CD4-positive, alpha-beta T cell treated with Interleukin-1 beta for 1 hour (primary cell): ENCODE measurements at places on chromosomes 11 and 22.

DNA sequence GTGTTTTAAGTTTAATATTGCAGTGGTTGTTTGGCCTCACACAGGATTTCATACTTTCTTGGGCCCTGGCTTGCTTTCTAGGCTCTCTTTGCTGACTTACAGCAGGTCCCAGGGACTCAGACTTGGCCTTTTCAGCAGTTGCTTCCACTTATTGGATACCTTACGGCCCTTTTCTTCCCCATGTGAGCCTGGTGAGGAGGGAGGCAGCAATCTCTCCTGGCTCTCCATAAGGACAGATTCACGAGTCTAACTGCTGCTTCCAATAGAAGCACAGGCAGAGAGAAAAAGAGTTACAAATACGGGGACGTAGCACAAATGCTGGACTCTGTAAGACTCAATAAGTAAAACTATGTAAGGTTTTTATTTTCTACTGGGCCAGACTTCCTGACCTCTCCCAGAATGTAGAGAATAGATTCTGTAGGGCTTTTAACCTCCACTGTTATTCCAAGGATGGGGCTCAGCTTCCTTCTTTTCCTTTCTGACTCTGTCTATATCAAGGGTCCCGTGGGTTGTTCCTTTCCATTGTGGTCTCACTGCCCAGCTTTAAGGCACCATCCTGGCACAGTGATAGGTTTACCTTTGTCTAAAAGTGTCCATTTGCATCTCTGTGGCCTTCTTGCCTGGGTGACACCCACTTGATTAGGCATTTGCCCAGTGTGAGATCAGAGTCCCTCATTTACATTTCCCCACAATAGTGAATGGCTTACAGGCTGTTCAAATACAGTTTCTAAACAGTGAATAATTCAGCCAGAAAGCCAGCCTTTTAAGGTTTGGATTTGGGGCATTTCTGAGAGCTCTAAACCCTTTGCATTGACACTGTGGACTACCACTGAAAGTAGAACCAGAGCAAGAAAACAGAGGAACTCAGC lies 92.8 kb downstream of the RASSF10 start:
- no peak for DNase-seq

- no peak for DNase-seq
Observed at GRCh38 chr11:17547932-17548331, 873 bp downstream of the OTOG start.

DNA sequence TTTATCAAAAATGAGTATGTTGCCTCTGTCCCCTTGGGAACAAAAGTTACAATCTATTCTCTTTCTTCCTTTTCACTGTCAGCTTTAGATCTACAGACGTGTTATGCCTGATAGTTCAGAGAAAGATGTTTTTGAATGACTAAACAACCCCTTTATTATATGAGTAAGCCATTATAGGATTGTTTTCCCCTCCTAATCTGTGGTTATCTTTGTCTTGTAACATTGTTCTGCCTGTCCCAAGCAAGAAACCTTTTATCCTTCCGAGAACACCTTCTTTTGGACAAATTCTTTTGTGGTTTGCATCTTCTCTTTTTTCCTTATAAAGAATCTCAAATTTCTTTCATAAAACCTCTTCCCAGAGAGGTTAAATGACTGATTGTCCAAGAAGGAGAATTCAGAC lies 208.4 kb downstream of the DDX10 start:
- DNase-seq, result no peak

GRCh38 chr11:43797337-43797736 lies 83.3 kb upstream of the ALKBH3 start:
- DNase-seq, result no peak

DNA sequence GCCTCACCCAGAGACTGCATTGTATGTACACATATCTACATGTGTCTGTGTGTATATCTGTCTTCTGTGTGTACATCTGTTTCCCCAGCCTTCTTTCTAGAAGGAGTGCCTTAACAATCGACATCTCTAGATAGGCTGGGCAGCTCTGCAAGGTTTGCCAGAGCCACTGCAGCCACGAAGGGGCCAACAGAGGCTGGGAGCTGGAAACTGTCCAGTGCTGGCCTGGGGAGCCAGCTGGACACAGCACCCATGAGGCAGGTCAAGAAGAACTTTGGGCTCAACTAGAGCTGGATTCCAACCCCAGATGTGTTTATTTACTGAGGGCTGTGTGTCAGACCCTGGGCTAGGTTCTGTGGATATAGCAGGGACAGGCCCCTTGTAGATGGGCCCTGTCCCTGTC lies 3.3 kb downstream of the SGSM1 start:
- no peak for DNase-seq

DNA sequence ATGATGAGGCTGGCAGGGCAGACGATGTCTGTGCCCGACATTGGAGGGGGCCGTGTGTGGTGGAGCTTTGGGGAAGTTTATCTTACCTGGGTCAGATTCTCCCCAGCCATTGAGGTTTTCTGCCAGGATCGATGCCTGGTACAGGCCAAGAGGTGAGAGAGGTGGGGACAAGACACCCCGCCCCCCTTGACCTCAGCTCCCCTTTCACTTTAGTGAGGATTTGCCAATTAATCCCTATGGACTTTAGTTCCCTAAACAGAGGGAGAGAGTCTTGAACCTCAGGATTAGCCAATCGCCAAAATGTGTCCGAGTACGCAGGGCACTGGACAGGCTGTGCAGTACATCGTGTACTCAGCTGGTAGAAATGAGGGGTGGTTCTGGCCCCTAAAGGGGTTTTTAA lies 541 bp downstream of the HORMAD2 start:
- no peak for DNase-seq
